ENCODE measurements at places on chromosomes 5 and 9. TPM values are rescaled to one million over a fixed set of nuclear protein-coding genes. Genes with fewer than 3 reads are reported as not detected.

- H3K36me3 ChIP-seq: no peaks in the 10 kb centered on the region
- no peak overlapping the region for H3K27ac ChIP-seq
- no peaks in the 10 kb centered on the region for H3K27me3 ChIP-seq
- no peak overlapping the region for H3K4me3 ChIP-seq
Measured at GRCh38 chr5:143019157-143019556, 249.0 kb downstream of the ARHGAP26 start.

- H3K27ac ChIP-seq: no peak overlapping the region
- H3K4me1 ChIP-seq: no peaks in the 10 kb centered on the region
- no peak for DNase-seq
- no peaks in the 10 kb centered on the region for H3K27me3 ChIP-seq
- no peak overlapping the region for H3K4me3 ChIP-seq
Measured at GRCh38 chr9:27925815-27926214, 352.5 kb upstream of the C9orf72 start.

- H3K27ac ChIP-seq: no peak overlapping the region
- no peaks in the 10 kb centered on the region for H3K4me1 ChIP-seq
- H3K27me3 ChIP-seq: peaks cover 73% of the 10 kb centered on the region
- H3K4me3 ChIP-seq: no peak overlapping the region
Measured at GRCh38 chr9:89882930-89883361, 278.1 kb downstream of the GADD45G start.

DNA sequence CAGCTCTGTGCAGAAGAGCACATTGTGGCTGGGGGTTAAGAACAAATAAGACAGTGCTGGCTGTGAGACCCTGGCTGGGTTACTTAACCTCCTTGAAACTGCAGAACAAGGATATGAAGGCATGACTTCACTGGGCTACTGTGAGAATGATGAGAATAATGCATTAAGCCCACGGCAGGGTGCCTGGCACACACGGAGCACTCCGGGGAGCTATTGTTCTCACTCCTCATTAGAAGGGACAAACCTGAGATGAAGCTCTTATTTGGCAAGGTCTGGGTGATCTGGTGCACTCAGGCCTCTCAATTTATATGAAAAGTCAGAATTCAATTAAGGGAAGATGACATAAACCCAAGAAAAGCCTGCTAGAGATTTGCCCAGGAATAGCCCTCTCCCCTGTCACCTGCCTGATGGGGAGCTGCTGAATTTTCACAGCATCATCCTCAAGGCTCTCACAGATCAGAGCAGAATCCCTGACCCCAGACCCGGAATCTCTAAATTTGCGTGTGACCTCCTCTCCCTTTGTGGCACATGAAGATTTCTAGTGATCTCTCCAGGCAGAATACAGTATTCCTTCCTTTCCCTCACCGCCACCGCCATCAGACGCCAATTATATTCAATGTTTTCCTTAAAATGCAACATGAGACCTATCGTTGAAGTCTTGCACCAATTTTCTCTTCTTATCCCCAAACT, 102.1 kb downstream of the COL23A1 start:
- no peaks in the 10 kb centered on the region for H3K36me3 ChIP-seq
- peaks cover 96% of the 10 kb centered on the region for H3K27me3 ChIP-seq
- no peak overlapping the region for H3K4me3 ChIP-seq

DNA sequence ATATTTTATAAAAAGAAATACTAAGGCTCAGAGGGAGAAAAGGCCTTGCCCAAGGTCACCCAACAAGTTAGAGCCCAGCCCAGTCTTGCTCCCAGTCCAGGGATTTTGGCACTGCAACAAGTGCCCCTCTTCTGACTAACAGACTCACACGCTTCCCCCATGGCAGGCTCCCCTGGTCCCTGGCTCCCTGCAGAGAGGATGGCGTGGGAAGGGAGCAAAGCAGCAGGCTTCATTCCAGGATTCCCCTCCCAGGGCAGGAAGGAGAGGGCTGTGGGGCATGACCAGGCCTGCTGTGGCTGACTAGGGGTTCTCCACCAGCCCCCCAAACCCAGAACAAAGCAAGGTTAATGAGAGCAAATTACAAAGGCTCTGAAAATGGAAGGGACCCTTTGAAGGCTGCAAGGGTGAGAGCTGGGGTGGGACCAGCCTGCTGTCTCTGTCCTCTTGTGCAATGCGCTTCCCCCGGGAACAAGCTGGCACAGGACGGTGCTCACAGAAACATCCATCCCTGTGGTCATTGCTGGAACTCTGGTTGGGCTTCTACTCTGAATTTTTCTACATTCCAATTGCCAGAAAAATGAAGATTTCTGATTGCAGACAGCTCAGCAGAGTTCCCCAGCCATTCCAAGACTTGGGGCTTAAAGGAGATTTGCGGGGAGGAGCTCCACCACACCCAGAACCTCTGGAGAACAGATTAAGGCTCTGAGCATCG, 37.1 kb upstream of the FAT2 start:
- H3K27me3 ChIP-seq: 0 out of 2 replicates have a peak, but pooled peaks cover 8% of the 10 kb centered on the region
- no peaks in the 10 kb centered on the region for H3K36me3 ChIP-seq
- H3K4me1 ChIP-seq: no peaks in the 10 kb centered on the region
- no peak overlapping the region for H3K27ac ChIP-seq

- no peaks in the 10 kb centered on the region for H3K36me3 ChIP-seq
- H3K27ac ChIP-seq: no peak overlapping the region
- no peaks in the 10 kb centered on the region for H3K4me1 ChIP-seq
- DNase-seq: no peak
Measured at GRCh38 chr5:180207593-180207992, 1.4 kb downstream of the RASGEF1C start.

DNA sequence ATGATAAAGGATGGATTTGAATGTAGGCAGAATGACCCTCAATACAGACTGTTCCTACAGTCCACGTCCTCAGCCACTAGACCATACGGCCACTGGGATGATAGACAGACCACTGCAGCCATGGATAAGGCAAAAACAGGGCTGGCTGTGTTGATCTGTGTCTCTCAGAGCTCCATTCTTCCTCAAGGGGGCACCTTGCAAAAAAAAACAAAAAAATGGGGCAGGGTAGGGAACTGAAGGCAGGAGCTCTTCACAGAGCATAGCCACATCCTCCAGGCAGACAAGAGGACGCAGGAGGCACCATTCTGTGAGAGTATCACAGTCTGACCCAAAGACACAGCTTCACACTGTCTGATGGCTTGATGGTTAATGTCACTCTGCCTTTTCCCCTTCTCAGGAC, 61.2 kb upstream of the GABRP start:
- no peaks in the 10 kb centered on the region for H3K4me1 ChIP-seq
- no peak overlapping the region for H3K4me3 ChIP-seq
- DNase-seq: no peak

HTR4 gene
- total RNA-seq: not detected

QRFP gene
- total RNA-seq: not detected
